ENCODE measurements at places on chromosomes 5 and 9.

DNA sequence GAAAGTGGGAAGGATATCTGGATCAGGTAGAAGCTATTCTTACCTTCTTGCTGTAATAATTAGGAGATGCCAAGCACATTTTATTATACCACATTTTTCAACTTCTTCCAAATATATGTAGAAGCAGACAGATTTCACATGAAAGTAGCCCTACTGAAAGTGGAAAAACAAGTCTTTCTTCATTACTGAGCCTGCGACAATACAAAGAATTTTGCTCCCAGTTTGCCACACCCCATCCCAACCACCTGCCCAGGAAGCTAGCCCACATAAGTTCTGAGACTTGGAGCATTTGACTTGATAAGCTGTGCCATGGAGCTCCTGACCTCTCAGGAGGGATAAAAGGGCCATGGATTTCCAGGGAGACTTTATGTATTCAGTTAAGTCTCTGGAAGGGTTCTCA, 249.1 kb upstream of the ADCY2 start:
- DNase-seq: no peak

GRCh38 chr5:14753292-14753691, 88.8 kb downstream of the OTULIN start:
- no peak for DNase-seq

DNA sequence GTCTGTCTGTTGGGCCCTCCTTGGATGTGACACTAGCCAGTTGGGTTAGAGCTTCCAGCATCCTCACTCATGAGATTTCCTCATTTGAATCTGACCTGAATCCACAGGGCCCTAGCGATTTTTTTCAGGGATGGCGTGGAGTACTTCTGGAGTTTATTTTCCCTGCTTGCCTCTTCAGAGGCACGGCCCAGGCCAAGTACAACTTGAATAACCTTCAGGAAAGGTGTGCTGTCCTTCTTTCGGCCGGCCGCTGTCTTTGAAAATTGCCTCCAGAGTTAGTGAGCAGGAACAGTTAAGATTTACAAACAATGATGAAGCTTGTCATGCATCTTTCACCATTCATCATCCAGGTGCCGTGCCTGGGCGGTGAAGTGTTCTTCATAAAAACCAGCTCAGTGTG, 49.5 kb upstream of the DMRT3 start:
- no peak for DNase-seq

DNA sequence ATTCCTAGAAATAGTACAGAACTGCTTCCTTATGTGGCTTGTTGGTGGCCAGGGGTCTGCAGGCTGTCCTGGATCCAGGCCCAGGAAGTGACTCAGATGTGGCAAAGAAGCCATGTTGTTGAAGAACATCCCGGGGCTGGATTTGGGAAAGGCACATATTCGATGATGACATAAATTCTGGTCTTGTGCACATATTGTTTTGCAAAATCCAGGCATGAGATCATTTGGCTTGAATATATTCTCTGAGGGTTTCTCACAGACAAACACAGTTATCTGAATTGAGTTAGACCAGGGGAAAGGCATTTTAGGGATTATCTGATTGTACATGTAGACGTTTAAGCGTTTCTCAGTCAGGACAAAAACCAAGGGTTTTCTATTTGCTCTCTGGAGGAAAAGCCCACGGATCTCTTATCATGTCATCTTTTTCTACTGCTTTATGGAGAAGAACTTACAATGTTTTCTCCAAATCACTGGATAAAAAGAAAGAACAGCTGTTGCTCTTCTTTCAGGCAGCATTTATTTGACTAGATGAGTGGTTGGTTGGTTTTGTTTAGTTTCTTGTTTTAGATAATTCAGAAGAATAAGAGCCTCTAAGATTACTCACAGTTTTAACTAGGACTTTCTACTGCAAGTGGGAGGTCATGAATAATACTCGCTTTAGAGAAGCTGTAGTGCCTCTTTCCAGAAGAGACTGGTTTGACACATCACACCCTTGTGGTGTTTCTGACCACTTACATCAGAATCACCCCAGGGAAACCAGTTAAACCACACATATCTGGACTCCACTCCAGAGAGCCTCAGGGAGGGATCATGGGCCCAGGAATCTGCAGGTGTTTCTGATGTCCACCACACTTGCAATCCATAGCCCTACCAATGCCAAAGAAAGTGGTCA, 29.5 kb upstream of the LHFPL2 start:
- peak; percentile 91 for DNase-seq

DNA sequence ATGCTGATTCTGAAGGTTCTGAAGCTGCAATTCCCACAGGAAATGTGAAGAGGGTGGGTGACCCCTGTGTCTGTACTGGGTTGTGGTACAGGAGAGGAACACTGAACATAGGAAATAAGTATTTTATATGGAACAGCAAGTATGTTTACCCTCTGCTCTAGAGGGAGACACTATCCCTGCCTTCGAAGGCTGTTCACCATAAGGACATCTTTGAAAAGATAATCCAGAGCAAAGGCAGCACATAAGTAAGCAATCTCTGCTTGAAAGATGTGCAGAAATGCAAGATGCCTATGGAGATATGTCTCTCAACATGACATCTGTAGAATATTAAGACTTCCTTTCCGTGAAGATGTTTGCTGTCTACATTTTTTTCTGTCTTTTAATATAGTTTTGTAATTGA, 184.4 kb upstream of the EFNA5 start:
- no peak for DNase-seq

DNA sequence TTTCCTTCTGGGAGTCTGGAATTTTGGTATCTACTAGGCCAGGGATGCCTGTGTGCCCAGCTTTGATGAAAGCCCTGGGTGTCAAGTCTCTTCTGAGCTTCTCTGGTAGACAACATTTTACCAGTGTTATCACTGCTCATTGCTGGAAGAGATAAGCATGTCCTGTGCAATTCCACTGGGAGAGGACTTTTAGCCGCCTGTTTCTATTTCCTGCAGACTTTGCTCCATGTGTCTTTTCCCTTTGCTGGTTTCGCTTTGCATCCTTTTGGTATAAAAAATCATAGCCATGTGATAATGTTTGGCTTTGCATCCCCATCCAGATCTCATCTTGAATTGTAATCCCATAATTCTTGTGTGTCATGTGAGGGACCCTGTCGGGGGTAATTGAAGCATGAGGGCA, 163.2 kb downstream of the SLC28A3 start:
- no peak for DNase-seq

DNA sequence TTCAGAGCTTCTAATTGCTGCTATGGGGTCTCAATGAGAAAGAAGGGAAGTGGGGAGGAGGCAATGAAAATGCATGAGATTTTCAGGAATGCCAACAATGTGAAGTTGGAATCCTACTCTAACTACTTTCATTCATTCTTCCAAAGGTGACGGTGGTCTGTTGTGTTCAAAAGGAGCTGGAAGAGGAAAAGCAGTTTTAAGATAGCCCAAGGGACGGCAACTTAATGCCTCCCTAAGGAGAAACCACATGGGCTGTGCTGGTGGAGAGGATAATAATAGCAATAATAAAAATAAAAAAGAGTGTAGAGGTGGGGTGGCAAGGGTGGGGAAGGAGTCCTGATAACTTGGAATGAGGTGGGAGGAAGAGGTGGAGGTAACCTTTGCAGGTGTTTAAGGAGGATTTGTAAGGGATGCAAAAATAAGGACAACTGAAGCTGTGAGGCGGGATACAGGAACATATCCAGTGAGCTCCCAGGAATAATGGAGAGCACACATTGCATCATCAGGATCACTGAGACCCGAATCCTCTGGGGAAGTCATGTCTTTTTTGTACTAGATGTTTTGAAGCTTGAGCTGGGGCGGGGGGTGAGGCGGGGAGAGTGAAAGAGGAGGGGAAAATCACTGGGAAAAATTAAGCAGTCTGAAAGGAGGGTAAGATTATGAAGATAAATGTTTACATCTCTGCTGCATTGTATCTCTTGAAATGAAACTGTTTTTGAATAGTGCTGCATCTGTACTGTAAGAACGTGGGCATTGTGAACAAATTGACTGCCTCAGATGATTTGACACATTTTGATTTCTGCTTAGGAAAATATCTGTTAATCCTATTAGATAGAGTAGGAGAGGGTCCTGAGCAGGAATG, 120.1 kb upstream of the TMEM161B start:
- DNase-seq: no peak

DNA sequence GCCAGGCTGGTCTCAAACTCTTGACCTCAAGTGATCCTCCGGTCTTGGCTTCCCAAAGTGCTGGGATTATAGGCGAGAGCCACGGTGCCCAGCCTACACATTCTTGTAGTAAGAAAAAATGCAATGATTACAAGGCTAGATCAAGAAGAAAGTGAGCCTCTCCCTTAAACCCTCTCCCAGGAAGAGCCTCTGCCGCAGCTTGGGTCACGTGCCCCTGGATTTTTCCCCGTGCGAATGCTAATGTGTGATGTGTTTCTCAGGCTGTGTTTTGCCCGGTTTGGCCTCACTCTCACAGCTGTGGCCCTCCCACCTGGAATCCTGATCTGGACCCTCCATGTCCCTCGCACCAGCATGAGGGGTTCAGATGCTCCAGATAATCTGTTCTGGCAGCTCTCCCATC, 6.9 kb downstream of the PLPP7 start:
- no peak for DNase-seq

- DNase-seq: no peak
Measured at GRCh38 chr5:39235648-39236047, 16.3 kb upstream of the FYB1 start.

GRCh38 chr5:20224046-20224445, 236.0 kb upstream of the CDH18 start:
- no peak for DNase-seq

GRCh38 chr5:169650701-169651331, 13.7 kb downstream of the DOCK2 start:
- no peak for DNase-seq

DNA sequence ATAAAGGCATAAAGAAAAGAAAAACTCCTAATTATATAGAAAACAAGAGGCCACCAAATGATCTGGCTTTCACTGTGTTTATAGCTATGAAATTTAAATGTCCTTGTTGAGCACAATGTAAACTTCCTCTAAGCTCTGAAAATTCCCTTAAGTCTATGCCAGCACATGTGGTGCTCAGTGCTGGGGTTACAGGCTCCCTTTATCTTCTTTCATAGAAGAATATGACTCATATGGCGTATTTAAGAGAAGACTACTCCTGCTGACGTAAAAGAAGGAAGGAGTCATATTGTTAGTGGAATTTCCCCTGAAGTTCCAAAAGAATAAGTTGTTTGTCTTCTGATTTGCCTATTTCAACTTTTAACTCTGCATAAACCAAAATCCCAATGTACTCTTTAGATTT, 30.4 kb downstream of the RNF145 start:
- DNase-seq: no peak

DNA sequence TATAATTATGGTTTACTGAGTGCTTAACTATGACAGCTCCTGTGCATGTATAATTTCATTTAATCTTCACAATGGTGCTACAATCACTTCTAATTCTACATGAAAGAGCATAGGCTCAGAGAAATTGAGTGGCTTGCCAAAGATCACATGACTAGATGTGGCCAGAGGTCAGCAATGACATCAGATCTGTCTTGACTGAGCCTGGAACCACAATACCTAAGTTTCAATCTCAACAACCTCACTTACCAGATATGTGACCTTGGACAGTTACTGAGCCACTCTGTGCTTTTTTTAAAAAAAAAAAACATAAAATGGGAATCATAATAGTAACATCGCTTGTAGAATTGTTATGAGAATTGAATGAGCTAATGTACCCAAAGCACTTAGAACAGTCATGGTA, 130.7 kb downstream of the TRIM32 start:
- no peak for DNase-seq

DNA sequence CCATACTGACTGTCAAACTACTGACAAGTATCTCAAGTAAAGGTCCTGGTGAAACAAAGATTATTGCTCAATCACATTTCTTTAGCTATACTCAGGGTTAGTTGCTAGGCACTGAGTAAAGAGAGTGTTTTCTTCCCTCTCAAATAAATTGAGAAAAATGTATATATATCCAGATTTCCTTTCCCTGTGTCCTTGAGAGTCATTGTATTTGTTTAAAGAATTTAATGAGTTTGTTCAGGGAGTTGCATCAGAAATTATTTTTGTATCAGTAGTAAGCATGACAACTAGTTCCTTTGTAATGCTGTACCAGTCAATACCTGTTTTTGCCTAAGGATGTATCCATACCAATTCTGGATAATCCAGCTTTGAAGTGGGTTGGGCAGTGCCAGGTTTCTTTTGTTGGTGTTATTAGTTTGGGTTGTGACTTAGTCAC, 3.2 kb upstream of the ANKHD1 start:
- DNase-seq: no peak

All from muscle of arm (tissue), 14 donors.